ENCODE measurements at places on chromosomes 5 and 9.

DNA sequence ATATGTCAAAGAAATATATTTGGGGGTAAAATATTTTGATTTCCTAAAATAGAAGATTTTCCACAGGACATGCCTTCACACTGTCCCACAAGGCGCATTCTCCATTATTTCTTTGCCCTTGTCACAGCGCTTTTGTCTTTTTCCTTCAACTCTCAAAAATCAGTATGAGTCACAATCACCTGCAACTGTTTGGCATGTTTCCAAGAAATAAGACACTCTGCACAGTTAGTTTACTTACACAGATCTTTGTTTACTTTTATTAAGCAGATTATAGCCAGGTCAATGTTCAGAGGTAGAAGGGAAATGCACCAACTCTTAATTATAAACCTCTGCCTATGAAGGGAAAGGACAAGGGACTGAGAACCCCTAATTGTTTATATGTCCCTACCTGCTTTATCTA lies 9.5 kb downstream of the CEMIP2 start:
- no peak for DNase-seq

DNA sequence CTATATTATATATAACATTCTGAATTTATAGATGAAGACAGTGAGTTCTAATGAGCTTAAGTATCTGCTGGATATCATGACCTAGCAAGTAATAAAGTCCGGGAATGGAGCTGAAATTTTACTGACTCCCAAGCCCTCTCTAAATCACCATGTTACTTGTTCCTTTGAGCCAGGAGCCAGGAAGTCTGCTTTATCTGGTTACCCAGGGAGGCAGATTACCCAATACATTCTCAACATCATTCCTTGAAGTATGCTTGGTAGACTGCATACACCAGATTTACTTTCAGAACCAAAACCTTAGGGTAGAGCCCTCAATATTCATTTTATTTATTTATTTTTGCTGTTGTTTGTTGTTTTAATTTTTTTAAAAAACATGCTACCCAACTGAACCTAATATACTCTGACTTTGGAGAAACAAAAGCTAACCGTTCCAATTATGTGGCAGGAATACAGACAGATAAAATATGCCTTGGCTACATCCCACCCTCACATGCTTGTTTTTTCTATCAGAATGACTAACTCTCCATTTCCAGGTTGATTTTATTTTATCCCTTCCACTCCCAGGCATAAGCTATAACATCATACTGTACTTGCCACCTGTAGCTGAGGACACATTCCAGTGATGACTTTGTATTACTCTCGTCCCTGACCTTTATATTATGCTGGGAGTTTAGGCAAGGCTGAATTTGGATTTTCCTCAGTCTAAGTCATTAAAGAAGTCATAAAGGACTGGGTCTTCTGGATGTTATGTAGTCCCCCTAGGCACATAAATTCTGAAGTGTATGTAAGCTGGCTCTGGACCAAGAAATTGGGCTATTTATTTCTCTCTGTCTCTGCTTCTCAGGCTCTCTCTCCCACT lies 82.0 kb downstream of the YIPF5 start:
- DNase-seq, result no peak

DNA sequence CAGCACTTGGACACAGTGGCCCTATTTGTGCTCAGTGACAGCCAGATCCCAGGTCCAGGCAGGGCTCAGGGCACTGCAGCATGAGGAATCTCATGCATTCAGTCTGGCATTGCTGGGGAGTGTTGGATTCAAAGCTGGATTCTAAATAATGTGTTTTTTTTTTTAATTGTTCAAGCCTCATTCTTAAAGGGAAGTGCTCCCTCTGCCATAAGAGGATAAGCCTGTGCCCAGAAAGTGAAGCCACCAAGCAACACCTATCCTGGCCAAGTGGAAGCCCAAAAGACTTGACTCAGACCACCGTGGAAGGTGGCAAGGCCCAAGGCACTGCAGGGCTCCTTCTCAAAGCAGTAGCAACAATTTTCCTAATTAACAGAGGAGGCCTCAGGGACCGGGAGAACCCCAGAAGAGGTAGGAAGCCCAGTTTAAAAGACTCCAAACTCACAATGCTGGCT lies 135.6 kb downstream of the ACTL7B start:
- DNase-seq, result no peak

GRCh38 chr5:107661650-107662044 lies 9.1 kb downstream of the EFNA5 start:
- no peak for DNase-seq

DNA sequence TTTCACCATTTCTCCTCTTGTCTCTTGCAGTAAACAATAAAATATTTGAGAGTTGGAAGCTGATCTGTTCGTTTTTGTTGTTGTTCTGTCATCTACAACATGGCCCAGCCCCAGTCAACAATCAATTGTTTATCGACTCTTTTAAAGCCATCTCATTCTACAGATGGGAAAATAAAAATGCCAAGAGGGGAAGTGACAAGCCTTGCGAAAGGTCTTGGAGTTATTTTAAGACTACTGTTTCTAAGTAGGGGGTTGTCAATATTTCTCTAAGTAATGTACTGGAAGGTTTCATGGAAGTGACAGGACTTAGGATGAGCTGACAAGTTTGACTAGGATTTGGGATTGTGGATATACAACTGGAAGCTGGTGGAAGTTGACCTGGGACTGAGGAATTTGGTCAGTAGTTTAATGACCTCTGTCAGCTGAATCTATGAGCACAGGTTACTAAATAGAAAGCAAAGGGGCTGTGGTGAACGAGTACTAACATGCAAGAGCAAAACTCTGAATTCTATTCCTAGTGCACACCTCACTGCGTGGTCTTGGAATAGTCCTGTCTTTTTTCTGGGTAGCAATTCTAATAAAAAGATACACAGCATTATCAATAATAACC lies 57.5 kb upstream of the ADRB2 start:
- DNase-seq, result no peak

- no peak for DNase-seq
These were observed 8.9 kb downstream of the ATG10 start for GRCh38 chr5:81980598-81981260.

DNA sequence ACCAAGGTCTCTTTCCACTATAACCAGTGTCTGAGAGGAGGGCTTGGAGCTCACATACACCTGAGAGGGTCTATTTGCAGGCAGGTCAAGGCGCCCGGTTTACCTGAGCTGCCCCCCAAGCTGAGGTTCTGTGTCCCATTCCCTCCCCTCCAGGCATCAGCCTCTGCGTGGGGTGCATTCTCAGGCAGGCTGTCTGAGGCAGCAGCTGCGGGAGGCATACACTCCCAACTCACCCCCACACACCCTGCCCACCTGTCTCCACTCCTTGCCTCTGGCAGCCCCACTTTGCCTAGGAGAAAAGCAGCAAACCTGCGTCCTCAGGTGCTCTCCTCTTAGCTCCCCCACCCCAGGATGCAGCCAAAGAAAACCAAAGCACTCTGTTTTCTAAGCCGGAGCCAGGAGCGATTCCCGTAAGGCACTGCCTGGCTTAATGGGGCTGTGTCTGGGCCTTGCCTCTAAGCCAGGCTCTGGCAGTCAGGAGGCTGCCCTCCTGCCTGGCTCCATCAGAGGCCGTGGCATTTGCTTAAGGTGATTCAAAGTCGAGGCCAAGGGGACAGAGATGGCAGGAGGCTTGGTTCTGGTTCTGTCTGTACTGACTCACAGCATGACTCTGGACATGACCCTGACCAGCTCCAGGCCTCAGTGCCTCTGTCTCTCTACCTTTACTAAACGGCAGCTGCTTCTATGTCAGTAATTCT lies 139.2 kb upstream of the TRIM32 start:
- no peak for DNase-seq

Measured in brain pericyte (primary cell).